ENCODE measurements at places on chromosomes 6 and 20.

DNA sequence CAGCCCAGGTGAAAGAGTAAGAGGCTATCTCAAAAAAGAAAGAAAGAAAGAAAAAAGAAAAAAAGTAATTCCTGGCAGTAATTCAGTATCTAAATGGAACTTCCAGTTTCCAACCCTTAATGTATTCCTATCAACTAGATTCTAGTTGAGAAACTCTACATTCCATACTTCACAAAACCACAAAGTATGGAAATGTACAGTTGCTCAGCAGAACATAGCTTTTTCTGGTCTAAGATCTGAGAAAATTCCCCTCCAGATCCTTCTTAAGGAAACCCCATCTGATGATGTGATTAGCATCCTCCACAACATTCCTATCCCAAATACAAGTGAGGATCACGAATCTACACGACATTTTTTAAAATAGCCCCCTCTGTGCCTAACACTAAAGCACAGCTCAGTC lies 3.6 kb downstream of the ARMH2 start:
- DNase-seq: no peak

DNA sequence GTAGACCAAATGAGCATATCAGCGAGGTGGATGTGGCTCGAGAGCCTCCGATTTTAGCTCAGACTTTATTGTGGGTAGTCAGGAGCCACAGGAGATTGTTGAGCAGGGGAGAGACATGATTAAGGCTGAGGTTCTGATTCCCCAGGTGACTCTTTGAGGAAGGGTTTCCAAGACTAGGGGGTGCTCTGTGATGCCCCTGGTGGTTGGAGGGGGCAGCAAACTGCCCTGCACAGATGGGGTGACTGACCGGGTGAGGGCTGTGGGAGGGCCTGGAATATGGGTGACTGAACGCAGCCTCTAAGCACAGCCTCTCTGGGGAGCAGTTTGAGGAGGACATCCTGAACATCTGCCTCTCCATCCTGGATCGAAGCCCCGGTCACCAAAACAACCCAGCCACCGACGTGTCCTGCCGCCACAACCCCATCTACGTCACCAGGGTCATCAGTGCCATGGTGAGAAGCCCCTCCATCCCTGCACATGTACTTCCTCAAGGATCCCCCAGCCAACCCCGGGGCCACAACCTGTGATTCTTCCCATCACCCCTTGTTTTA lies 17.0 kb downstream of the TGM6 start:
- no peak for DNase-seq

DNA sequence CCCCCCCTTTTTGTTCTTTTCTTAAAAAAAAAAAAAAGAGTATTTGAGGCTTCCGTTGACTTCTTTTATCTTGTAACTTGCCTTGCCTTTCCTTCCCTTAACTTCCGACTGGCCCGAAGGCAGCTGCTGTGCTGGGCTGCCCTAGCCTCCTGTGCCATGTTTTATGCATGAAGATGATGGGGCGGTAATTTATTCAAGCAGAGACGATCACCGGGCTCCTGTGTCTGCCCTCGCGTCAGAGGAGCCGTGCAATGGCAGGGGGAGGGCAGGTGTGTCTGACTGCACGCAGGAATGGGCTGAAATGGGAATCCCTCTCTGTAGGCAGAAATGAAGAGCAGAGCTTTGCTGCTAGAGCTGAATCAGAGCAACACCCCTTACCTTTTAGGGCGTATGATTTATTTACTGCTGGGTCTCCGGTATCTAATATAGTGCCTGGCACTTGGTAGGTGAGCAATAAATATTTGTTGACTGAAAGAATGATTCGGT lies 106.3 kb upstream of the RIPOR2 start:
- DNase-seq: peak; percentile 94

DNA sequence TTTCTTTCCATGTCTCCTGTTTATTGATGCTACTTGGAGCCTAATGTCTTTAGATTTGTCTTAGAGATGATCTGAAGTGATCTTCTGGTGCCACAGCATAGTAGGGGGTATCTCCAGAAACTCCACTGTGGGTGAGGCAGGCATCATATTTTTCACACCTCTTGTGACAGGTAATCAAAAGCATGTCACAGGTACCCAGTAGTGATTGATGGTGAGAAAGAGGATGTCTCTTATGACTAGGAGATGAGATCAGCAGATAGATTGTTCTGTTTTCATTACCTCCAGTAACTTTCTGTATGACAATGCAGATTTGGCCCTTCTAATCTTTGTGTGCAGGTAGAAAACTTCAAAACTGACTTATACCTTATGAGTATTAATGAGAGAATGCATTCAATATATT lies 13.5 kb downstream of the NCOA7 start:
- no peak for DNase-seq

DNA sequence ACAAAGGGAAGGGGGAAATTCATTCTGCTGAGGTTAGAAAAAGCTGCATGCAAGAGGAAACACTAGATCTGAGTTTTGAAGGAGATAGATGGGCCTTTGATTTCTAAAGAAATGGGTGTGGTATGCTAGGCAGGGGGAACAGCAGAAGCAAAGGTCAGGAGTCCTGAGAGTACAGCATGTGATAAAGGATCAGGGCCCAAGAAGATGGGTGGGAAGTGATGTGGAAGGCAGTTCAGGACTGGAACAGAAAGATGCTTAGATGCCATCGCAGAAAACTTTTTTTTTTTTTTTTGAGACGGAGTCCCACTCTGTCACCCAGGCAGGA lies 126.2 kb downstream of the ALDH8A1 start:
- DNase-seq: no peak

- no peak for DNase-seq
These were observed 590 bp downstream of the EYS start for GRCh38 chr6:65706436-65706835.

DNA sequence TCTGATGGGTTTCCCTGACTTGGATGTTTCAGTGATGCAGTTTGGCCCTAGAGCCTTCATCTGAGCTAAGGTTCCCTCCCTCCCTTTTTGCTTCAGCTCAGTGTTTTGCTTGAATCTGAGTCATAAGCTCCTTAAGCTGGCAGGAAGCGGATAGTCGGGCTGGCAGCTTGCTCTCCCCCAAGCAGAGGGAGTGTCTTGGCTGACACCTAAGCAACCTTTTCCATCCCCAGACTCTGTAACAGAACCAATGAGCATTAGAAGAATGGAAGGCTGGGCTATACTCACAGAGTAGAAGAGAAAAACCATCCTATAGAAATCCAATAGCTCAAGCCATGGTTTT lies 98.3 kb downstream of the HAO1 start:
- DNase-seq: no peak

DNA sequence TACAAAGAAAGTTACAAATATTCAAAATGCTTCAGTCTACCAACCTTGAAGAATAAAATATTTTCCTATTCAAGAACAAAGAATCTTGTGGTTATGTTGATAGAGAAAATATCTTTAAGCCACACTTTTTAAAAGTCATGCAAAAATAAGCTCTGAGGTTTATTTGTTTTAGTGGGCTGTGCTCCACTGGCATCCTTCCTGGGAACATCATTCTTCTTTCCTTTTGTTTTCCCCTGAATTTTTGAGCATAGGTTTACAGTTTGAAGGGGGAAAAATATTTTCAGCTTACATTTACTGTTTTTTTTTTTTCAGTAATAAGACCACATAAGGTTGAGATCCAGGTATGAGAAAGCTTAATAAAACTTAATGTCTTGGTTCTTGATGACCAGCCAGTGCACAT lies 72.0 kb upstream of the BACH2 start:
- no peak for DNase-seq

DNA sequence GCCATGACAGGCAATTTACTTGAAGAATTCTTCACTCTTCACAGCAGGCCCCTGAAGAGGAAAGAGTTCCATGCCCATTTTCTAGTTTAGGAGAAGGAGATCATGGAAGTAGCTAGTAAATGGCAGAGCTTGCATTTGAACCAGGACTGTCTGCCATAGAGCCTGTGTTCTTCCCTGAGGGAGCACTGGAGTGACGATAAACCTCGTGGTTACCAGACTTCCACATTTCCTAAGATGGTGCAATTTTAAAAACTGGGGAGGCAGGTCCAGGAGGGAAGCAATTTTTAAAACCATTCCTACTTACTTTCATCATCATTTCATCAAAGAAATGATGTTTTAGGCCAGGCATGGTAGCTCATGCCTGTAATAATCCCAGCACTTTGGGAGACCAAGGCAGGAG lies 36.8 kb downstream of the STK35 start:
- no peak for DNase-seq

All from NCI-H526 treated with DMSO at 0.1 percent for 48 hours (cell line).